Stimulated activated memory B cell treated with anti-CD40 and anti-IgM and Interleukin-4, amounts not matched to agents 10 μg/mL and 1 μg/mL and 100 μg/mL, for 72 hours (primary cell): ENCODE measurements at places on chromosomes 6 and 20.

- ATAC-seq: no peak
Measured at GRCh38 chr6:161094955-161095354, 103.4 kb downstream of the MAP3K4 start.

DNA sequence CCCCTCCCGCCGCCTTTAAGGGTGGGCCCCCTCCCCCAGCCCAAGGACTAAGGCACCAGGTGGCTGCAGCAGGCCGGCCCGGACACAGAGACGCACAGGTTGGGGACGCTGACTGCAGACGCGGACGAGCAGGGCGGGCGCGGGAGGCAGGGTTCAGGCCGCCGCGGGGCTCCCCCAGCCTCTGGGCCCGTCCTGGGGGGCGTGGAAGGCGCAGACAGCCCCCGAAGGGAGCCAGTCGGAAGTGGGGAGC is 9.3 kb downstream of the DUSP15 start:
- ATAC-seq: peak; percentile 46

GRCh38 chr6:108610270-108610839 is 49.6 kb downstream of the FOXO3 start:
- no peak for ATAC-seq

DNA sequence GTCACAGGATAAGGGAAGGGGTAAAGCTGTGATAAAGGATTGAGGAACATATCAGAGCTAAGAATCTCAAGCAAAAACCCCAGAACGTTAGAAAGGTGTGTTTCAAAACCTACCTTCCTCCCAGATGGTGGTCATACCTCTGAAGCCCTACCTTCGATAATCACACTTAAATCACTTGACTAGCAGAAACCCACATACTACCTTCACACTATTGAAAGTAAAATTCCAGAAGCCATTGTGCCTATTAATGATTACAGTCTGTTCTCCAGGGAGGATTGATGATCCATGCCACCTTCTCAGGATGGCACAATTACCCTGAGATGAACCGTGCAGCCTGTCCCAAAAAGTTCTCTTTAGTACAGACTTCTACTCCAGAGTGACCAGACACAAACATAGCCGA is 72.3 kb upstream of the SOX4 start:
- ATAC-seq: no peak

- no peak for ATAC-seq
Measured at GRCh38 chr6:4588581-4588980, 187.6 kb upstream of the CDYL start.

DNA sequence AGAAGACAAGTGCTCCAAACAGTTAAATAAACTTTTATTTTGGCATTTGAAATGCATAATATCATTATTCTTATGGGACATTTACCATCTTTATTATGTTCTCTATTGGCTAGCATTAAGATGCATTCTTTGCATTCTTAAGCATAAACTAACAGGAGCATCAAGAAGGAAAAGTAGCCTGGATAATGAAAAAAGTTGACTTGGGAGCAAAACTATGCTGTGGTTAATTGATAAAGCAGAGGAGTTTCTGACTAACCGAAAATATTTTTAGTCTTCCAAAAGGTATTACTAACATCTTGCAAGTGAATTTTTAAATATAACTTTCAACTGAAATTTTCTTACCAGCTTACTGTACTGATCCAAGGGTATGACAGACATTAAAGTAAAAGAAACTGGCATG is 140.3 kb downstream of the FLRT3 start:
- no peak for ATAC-seq

- no peak for ATAC-seq
Measured at GRCh38 chr20:15703171-15703911, 869.9 kb downstream of the KIF16B start.

- no peak for ATAC-seq
Measured at GRCh38 chr6:41039060-41039998, at the start of gene UNC5CL. Gene UNC5CL, minus strand, starts transcription at chr6:41039221. Its CDS starts 4,147 bp downstream, at chr6:41035074.

GRCh38 chr20:1215386-1216170 is 10.3 kb upstream of the RAD21L1 start:
- ATAC-seq: no peak

DNA sequence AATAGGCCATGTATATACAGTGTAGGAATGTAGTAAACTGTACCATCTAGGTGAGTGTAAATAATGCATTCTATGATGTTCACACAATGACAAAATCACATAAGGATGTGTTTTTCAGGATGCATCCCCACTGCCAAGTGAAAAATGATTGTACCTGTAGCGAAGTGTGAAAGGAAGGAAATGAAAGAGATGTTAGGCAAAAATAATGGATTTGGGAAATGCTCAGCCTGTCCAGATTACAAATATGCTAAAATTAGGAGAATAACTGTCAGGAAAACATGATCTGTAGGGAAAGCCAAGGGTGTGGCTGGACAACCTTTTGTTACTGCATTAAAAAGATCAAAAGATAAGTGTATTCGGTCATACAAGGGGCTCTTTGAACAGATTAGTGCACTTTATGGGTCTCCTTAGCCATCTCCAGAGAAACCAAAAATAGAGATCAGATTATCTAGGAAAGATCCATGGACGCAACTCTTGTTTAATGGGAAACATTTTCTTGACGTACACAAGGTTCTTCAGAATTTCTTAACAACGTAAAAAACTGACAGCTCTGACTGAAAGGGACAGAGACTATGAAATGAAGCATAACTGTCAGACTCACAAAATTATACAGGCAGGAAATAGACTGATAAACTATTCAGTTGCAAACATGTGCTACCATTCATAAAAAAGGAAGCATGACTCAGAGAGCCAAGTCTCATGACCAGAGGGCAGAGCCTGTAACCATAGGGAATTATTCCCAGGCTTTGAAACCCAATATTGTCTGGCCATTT is 253.6 kb upstream of the RAB32 start:
- ATAC-seq: no peak

DNA sequence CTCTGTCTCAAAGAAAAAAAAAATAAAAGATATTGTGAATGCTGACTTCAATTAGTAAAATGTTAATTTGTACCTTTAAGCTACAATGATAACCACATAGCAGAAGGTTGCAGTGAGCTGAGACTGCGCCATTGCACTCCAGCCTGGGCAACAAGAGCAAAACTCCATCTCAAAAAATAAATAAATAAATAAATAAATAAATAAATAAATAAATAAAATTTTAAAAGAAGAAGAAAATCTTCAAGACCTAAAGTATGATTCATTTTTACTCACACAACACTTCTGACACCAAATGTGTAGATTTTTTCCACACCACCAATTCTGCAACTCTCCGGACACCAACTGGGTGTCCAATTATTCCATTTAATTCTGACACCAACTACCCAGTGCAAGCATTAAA is 28.8 kb upstream of the MBOAT1 start:
- no peak for ATAC-seq

- no peak for ATAC-seq
Measured at GRCh38 chr20:4730780-4731179, 9.1 kb downstream of the PRND start.

DNA sequence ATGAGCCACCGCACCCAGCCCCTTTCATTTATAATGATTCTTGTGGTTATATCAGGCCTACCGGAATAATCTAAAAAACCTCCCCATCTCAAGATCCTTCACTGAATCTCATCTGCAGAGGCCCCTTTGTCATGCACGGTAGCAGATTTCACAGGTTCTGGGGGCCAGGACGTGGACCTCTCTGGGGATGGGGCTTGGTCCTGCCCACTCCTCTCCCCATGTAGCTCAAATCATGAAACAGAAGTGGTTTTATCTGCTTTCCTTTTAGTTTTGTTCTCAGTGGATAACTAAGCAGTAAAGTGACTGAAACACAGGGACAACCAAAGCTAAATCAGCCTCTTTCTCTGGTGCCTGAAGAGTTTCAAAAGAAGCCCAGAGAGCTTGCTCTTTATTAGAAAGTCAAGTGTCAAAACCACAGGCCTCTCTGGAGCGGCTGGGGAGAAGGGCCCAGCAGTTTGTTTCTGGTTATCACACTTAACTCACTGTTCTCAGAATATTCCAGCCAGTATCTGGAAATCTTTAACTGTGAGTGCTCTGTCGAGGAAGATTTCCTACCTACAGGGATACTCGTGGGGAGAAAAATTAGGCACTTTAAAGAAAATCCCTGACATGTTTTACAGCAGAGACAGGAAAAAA is 60.6 kb upstream of the FAM184A start:
- ATAC-seq: no peak

DNA sequence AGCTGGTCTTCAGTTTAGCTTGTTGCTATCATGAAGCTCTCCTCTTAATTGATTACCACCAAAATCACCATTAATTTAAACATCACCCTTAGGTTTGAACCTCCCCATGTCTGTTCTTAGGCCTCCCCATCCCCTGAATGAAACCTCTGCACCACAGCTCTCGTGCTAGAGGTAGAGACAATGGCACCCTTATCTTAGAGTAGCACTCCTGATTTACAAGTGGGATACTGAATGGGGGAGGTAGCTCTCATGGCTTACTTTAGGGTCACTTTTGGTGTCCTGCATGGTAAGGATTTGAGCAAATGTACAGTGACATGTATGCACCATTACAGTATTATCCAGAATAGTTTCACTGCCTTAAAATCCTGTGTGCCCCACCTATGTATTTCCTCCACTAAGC is 115.6 kb upstream of the ADTRP start:
- no peak for ATAC-seq

DNA sequence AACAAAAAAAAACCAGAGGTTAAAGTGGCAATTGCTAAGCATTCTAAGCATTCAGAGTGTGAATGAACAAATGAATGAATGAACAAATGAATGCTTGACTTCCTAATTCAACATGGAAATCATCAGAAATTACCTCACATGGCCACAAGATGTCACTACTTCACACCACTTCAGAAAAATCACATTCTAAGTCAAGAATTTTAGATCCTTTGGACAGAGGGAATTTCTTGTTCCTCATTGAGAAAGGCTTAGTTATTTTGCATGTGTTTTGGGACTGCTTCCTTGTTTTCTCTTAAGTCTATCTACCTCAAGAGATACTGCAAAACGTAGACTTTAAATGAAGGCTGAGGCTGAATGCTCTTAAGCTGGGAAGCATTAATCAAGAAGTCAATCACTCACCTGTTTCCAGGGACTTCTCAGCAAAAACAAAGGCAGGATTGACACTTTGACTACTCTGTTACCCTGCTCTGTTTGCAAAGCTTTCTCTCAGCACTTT is 120.2 kb downstream of the MBOAT1 start:
- ATAC-seq: no peak

DNA sequence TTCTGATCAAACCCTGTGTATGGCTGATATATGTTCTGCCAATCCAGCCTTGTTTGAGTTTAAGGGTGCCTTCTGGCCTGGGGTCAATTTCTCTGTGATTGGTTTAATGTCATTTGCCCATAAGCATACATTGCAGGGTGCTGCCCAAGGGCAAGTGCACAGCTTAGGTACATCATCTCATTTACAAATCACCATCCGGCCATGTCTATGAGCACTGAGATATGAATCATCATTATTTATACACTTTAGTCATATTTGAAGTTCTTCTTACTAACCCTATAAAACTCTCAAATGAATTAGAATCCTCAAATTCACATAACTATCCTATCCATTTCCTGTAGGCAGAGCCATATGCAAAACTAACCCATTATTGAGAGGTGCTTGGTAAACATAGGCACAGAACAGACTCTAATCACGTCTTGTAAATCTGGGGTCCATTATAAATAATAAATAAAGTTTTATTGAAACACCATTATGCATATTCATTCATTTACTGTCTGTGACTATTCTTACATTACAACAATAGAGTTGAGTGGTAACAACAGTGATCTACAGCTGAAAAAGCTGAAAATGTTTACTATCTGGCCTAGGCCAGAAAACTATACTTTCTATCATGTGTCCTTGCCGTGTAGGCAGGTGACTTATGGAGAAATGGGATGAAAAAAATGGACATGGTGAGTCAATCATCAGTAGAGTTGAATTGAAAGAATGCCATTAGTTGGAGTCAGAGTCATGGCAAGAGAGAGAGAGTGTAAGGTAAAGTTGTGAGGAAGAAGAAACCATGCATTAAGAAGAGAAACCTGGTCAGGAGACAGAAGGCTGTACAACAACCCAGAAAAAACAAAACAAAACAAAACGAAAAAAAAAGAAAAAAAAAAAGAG is 25.0 kb downstream of the KCNQ5 start:
- no peak for ATAC-seq

DNA sequence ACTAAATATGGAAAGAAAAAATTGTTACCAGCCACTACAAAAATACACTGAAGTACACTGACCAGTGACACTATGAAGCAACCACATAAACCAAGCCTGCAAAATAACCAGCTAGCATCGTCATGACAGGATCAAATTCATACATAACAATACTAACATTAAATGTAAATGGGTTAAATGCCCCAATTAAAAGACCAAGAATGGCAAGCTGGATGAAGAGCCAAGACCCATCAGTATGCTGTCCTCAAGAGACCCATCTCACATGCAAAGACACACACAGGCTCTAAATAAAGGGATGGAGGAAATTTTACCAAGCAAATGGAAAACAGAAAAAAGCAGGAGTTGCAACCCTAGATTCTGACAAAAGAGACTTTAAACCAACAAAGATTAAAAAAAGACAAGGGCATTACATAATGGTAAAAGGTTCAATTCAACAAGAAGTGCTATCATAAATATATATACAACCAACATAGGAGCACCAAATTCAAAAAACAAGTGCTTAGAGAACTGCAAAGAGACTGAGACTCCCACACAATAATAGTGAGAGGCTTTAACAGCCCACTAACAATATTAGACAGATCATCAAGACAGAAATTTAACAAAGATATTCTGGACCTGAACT is 104.8 kb downstream of the HACE1 start:
- ATAC-seq: no peak

- ATAC-seq: no peak
Measured at GRCh38 chr20:3248993-3249347, 10.0 kb upstream of the SLC4A11 start.

- no peak for ATAC-seq
Measured at GRCh38 chr6:127998985-127999384, 98.1 kb upstream of the THEMIS start.

DNA sequence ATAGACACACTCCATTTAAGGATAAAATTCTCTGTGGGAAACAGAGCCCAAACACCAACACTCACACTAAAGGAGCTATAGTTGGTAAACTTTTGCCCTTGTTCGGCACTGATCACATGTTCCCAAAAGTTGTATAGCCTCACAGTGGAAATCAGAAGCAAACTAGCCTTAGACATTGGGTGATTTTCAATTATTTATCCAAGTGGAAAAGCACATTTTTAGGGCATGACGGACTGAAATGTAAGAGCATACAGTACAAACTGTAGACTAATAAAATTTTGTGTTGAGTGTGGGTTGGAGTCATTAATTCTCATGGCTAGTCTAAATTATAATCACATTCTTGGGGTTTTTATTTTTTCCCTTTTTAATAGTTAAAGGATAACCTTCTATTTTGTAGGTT is 202.4 kb downstream of the MOXD1 start:
- no peak for ATAC-seq
